PC-3 (cell line): ENCODE measurements at places on chromosomes 4 and X. TPM values are rescaled to one million over a fixed set of nuclear protein-coding genes. Genes with fewer than 3 reads are reported as not detected.

GRCh38 chrX:145856181-145856580 is 38.6 kb downstream of the SLITRK2 start:
- H3K27me3 ChIP-seq = no peaks in the 10 kb centered on the region
- H3K4me1 ChIP-seq = no peaks in the 10 kb centered on the region
- H3K36me3 ChIP-seq = no peaks in the 10 kb centered on the region

DNA sequence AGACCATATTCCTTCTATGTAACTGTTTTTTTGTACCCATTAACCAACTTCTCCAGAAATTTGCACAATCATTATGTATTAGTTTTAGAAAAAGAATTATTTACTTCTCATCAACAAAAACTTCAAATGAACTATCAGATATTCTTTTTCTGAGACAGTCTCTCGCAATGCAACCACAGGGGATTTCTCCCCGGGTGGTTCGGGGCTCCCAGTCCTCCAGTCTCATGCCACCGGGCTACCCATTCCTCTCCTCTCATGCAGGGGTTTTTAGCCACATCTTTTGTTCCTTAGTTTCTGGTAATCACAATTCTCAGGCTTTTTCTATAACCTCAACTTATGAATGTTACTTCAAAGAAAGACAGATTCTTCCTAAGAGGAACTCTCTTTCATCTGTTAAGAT is 46.6 kb upstream of the CLNK start:
- H3K27me3 ChIP-seq = no peaks in the 10 kb centered on the region
- H3K4me1 ChIP-seq = no peaks in the 10 kb centered on the region
- DNase-seq = no peak
- no peaks in the 10 kb centered on the region for H3K36me3 ChIP-seq
- no peak overlapping the region for H3K4me3 ChIP-seq

- H3K4me1 ChIP-seq = no peaks in the 10 kb centered on the region
- no peak for DNase-seq
- no peak overlapping the region for H3K27ac ChIP-seq
- H3K36me3 ChIP-seq = no peaks in the 10 kb centered on the region
- H3K4me3 ChIP-seq = no peak overlapping the region
These were observed 111.1 kb downstream of the KLF8 start for GRCh38 chrX:56343219-56343618.

- no peaks in the 10 kb centered on the region for H3K36me3 ChIP-seq
- peak; percentile 17 for DNase-seq
- H3K4me1 ChIP-seq = peaks cover 25% of the 10 kb centered on the region
- H3K27ac ChIP-seq = no peak overlapping the region
- no peak overlapping the region for H3K4me3 ChIP-seq
- H3K27me3 ChIP-seq = no peaks in the 10 kb centered on the region
These were observed 8.2 kb upstream of the EXOSC9 start for GRCh38 chr4:121792966-121793365.

GRCh38 chr4:52376132-52376704 is 282.9 kb downstream of the USP46 start:
- no peak overlapping the region for H3K4me3 ChIP-seq
- H3K4me1 ChIP-seq = peaks cover 11% of the 10 kb centered on the region

DNA sequence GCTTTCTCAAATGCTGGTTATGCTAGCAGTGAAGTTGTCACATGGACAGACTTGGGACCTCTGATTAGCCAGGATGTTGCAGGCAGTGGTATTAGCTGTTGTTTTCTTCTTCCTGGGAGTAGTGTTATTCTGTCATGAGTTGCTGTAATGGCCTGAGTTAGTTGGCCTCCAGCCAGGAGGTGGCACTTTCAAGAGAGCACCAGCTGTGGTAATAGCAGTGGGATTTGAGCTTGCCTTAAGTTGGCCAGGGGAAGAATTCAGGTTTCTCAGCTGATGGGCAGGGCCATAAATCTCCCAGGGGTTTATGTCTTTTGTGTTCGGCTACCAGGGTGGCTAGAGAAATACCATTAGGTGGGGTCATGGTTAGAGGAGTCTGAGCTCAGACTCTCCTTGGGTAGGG is 132.6 kb downstream of the GLUD2 start:
- no peak overlapping the region for H3K4me3 ChIP-seq
- no peak overlapping the region for H3K27ac ChIP-seq
- no peak for DNase-seq
- no peaks in the 10 kb centered on the region for H3K4me1 ChIP-seq
- H3K27me3 ChIP-seq = no peaks in the 10 kb centered on the region

- no peaks in the 10 kb centered on the region for H3K27me3 ChIP-seq
- H3K36me3 ChIP-seq = peaks cover 15% of the 10 kb centered on the region; the same call in 1 of the 2 replicates
- H3K4me1 ChIP-seq = no peaks in the 10 kb centered on the region
- no peak overlapping the region for H3K27ac ChIP-seq
- no peak for DNase-seq
These were observed 52.5 kb downstream of the HMGB2 start for GRCh38 chr4:173281406-173282255.

GRCh38 chr4:67522851-67523671 is 22.2 kb downstream of the CENPC start:
- no peaks in the 10 kb centered on the region for H3K4me1 ChIP-seq
- no peak overlapping the region for H3K4me3 ChIP-seq
- no peaks in the 10 kb centered on the region for H3K27me3 ChIP-seq
- DNase-seq = peak; percentile 19

GRCh38 chr4:33477715-33478114 is 2757.5 kb downstream of the PCDH7 start:
- no peak for DNase-seq
- H3K36me3 ChIP-seq = no peaks in the 10 kb centered on the region
- no peak overlapping the region for H3K27ac ChIP-seq
- no peaks in the 10 kb centered on the region for H3K27me3 ChIP-seq

GRCh38 chr4:87014284-87014782 is 79.5 kb downstream of the AFF1 start:
- DNase-seq = peak; percentile 14
- H3K27ac ChIP-seq = 0 out of 2 replicates have a peak overlapping the region, but pooled peaks have one; percentile 9
- H3K27me3 ChIP-seq = no peaks in the 10 kb centered on the region
- no peaks in the 10 kb centered on the region for H3K36me3 ChIP-seq
- no peak overlapping the region for H3K4me3 ChIP-seq

DNA sequence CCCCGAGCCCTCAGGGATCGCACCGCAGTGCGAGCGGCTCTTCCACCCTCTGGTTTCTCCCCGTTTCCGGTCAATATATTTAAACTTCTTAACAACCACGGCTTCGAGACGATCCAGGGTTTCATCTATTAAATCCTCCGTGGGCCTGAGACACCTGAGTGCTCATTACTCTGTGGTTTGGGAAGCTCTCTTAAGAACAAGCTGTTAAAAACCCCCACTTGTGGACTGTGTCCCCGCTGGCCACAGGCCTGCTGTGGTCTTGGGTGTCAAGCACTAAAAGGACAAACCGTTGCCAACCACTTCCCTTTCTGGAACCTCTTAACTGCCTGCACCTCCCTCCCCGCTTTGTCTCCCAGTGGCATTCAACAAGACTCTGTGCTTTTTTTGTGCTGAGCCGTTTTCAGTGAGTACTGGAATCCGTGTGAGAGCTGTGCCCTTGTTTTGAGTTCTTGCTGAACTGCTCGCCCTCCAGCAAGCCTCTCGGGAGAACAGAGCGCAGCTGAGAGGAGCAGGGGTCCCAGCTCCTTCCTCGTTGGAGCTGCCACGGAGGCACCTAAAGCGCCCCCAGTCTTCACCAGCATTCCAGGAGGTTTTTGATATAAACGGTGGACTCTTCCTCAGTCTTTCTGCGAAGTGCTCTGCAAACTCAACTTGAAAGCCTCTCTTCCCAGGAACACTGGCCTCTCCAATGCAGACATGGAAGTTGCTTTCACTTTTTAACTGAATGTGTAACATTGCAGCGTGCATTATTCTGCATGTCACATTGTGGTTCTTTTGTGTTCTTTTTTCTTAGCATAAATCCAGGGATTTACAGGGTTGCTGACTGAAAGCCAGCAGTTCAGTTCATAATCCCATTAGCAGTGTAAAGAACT is 691 bp upstream of the IGFBP7 start:
- no peak overlapping the region for H3K27ac ChIP-seq
- H3K4me1 ChIP-seq = no peaks in the 10 kb centered on the region
- no peaks in the 10 kb centered on the region for H3K36me3 ChIP-seq
- DNase-seq = no peak
- H3K27me3 ChIP-seq = peaks cover 16% of the 10 kb centered on the region

DNA sequence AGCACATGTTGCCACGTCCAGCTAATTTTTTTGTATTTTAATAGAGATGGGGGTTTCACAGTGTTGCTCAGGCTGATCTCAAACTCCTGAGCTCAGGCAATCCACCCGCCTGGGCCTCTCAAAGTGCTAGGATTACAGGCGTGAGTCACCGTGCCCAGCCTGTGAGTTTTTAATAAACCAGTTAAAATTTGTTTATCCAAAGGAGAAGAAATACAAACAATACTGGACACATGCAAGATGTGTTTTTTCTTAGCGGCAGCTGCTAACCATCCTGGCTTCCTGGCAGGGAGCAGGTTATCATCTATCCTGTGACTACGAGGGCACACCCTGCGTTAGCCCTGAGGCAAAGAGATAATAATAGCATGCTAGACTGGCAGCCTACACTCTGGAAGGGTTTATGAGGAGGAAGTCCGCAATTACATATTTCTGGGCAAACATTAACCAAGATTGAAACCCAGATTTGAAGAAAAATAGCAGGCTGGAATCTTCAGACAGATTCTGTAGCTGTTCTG is 191.4 kb downstream of the SPRY1 start:
- H3K36me3 ChIP-seq = no peaks in the 10 kb centered on the region
- peak overlapping the region; percentile 98 for H3K27ac ChIP-seq
- H3K27me3 ChIP-seq = no peaks in the 10 kb centered on the region
- peaks cover 26% of the 10 kb centered on the region for H3K4me1 ChIP-seq
- peak overlapping the region; percentile 38; the same call in 1 of the 2 replicates for H3K4me3 ChIP-seq
- peak; percentile 94 for DNase-seq

DNA sequence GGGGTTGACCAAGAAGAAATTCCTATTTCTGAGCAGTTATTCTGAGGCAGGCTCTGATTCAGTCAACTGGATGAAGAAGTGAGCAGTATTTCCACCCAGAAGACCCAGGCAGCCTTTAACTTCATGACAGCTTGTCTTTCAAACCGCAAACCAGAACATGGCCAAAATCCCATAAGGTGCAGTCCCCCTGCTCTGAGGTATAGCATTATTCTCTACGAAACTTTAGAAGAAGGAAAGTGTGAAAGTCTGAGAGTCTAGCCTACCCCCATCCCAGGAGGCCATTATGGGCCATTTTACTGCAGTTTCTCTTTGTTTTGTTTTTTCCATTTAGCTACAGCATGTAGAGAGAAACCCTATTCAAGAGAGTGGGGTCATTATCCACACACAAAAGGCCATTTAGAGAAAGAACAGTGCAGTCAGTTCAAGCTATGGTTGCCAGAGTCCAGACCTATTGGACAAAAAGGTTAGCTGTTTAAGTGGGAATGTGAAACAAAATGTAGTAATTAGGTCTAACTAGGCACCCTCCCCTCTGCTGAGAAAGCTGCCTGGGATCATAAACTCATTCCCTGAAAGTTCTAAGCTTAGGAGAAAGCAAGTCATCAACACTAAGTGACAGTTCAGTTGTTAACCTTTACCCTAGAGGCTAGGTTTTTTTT is 52.1 kb upstream of the RASGEF1B start:
- no peak overlapping the region for H3K4me3 ChIP-seq
- peaks cover 14% of the 10 kb centered on the region; the same call in 1 of the 2 replicates for H3K27me3 ChIP-seq
- H3K4me1 ChIP-seq = no peaks in the 10 kb centered on the region

DNA sequence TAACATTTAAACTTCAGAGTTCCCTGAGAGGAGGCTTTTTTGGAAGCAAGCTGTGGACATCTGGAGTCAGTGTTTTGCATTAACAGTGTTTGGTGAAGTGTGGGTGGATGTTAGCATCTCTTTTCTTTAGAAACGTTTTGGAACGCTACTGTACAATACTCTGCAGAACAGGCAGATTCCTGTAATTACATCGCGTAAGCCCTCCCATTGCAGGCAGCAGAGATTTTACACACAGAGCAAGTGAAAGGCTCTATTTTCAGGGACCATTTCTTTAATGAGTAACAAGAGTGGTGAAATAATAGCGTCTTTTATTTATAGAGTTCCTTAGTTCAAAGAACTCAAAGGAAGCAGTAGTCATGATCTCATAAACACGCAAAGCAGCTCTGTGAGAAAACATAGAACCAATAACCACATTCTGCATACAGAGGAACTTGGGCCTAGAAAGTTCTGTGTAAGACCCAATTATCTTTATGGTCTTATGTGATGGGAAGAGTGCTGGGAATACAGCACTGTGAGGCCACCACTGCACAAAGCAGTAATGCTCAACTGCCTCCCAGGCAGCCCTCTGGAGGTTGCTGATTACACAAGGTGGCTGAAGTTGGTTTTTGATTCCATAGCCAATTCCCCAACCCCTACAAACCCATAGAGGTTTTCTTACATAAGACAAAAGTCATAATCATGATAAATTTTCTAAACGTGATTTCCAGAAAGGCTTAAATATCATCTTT is 298.7 kb upstream of the EPHA5 start:
- no peaks in the 10 kb centered on the region for H3K36me3 ChIP-seq
- no peak overlapping the region for H3K4me3 ChIP-seq
- H3K27ac ChIP-seq = no peak overlapping the region
- DNase-seq = no peak
- H3K27me3 ChIP-seq = no peaks in the 10 kb centered on the region
- H3K4me1 ChIP-seq = no peaks in the 10 kb centered on the region

DNA sequence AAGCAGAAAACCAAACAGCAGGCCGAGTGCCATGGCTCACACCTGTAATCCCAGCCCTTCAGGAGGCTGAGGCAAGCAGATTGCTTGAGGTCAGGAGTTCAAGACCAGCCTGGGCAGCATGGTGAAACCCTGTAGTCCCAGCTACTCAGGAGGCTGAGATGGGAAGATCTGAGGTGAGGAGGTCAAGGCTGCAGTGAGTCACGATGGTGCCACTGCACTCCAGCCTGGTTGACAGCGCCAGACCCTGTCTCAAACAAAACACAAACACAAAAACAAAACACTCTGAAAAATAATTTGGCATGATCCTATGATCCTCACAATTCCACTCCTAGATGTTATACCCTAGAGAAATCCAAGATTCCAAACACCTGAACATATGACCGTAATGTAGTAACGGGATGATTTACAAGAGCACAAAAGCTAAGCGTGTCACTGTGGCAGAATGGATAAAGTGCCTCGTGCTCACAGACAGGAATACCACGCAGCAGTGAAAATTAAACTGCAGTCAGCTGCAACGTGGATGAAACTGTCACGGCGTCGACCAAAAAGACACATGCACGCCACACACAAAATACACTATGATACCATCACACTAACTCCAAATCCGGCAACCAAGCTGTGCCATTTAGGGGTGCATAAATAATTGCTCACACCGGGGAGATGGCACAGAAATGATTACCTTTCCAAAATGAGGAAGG is 1.7 kb downstream of the NELFA start:
- H3K4me3 ChIP-seq = peak overlapping the region; percentile 77
- H3K27ac ChIP-seq = no peak overlapping the region
- H3K27me3 ChIP-seq = no peaks in the 10 kb centered on the region
- DNase-seq = no peak
- no peaks in the 10 kb centered on the region for H3K36me3 ChIP-seq

GRCh38 chr4:53068755-53069330 is 206.7 kb downstream of the RASL11B start:
- no peaks in the 10 kb centered on the region for H3K36me3 ChIP-seq
- no peak overlapping the region for H3K4me3 ChIP-seq
- DNase-seq = peak; percentile 9
- H3K27ac ChIP-seq = no peak overlapping the region
- peaks cover 7% of the 10 kb centered on the region; the same call in 1 of the 2 replicates for H3K4me1 ChIP-seq

- DNase-seq = no peak
- H3K36me3 ChIP-seq = no peaks in the 10 kb centered on the region; the same call in 1 of the 2 replicates
- no peaks in the 10 kb centered on the region for H3K27me3 ChIP-seq
- H3K27ac ChIP-seq = no peak overlapping the region
- no peak overlapping the region for H3K4me3 ChIP-seq
- H3K4me1 ChIP-seq = no peaks in the 10 kb centered on the region
These were observed 10.8 kb downstream of the TMEM131L start for GRCh38 chr4:153476829-153477574.

The USP26 gene
- not detected in 2 replicates for total RNA-seq

The ALB gene
- 0.22 TPM in 1 of 2 replicates, not detected in the other for total RNA-seq

The TMPRSS11B gene
- not detected in 2 replicates for total RNA-seq

The FNIP2 gene
- 5.2 and 6.7 TPM in 2 replicates for total RNA-seq

The APEX2 gene
- total RNA-seq = 24.7 and 30.9 TPM in 2 replicates

The SNX25 gene
- total RNA-seq = 8.4 and 9.2 TPM in 2 replicates
